Adrenal gland (tissue), 19 donors: ENCODE measurements at places on chromosomes 13 and 19. TPM values are rescaled to one million over a fixed set of nuclear protein-coding genes. Genes with fewer than 3 reads are reported as not detected.

The NXNL1 gene
- 0.41 TPM for total RNA-seq

GRCh38 chr19:44540736-44541135 lies 11.3 kb upstream of the CEACAM20 start:
- no peak for DNase-seq

DNA sequence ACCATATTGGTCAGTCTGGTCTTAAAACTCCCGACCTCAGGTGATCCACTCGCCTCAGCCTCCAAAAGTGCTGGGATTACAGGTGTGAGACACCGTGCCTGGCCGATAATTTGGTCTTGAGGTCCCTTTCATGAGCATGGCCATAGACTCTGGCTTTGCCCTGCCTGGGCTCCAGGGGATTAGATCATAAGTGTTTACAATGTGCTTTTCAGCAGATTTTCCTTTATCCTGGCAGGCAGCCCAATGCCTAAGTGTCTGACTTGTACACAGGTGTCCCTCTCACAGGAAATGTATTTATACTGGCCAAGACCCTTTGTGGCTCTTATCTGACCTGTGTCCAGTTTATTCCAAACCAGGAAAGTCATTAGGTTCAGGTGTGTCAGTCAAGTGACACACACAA lies 15.9 kb downstream of the BCAM start:
- no peak for DNase-seq

DNA sequence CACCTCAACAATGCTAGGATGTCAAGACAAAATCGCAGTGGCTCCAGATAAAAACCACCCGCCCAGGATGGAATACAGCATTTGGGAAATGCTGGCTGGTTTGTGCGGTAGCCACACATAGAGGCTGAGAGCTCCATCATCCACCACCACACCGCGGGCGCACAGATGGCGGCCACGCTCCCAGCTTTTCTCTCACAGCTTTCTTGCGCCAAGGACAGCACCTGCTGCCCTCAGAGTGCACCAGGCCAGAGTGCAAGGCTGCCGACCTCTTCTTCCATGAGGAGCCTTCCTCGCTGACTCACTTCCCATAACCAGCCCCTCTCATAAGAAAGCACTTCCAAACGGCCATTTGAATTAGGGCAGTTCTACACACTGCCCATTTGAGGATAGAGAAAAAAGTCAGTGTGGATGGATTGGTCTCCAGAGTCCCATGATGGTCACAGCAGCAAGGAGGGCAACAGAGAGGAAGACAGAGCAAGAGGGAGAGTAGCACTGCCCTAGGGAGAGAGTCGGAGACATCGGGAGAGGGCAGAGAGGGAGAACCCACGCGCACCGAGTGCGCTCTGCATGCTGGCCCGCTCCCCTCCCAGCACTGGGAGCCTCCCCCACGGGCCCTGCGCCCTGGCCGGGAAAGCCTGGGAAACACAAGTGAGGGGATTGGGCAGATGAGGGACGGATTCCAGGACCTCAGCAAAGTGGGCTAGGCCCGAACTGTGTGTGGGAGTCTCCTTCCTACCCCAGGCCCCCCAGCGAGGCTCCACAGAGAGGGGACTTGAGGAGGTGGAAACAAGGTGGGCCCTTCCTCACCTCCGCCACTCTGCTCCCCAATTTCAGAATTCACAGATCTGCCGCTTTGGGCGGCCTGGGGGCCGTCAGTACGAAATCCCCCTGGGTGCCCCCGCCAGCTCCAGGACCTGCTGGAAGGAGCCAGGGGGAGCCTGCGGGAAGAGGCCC lies 156.9 kb downstream of the USP12 start:
- DNase-seq = no peak

DNA sequence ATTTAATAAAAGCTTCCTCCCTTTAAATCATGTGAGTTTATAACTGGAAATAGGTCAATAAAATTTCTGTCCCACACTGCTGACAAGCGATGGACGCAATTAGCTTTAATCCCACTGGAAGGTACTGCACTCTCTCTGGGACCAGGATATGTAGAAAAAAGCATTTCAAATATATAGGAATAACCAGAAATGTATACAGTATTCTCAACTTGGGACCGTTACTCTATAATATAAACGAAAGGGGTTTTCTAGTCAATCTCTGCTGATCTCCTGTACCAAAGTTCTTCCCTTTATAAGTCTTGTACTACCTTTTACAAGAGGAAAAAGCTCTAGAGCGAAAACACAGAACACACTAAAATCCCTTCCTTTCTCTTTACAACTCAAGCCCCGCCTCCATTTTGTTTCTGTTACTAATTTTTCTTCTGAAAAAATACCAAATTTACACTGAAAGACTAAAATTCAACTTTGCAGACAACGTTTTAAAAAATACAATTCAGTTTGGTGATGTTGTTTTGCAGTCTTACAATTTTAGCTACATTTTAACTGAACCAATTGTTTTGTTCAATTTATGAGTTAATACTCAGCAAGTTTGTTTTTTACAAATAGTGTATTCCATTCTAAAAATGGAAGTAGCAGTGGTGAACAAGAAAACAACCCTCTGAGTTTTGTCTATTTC lies 1.7 kb upstream of the USPL1 start:
- no peak for DNase-seq

GRCh38 chr19:3503036-3503572 lies 2.6 kb upstream of the DOHH start:
- peak; percentile 95 for DNase-seq

DNA sequence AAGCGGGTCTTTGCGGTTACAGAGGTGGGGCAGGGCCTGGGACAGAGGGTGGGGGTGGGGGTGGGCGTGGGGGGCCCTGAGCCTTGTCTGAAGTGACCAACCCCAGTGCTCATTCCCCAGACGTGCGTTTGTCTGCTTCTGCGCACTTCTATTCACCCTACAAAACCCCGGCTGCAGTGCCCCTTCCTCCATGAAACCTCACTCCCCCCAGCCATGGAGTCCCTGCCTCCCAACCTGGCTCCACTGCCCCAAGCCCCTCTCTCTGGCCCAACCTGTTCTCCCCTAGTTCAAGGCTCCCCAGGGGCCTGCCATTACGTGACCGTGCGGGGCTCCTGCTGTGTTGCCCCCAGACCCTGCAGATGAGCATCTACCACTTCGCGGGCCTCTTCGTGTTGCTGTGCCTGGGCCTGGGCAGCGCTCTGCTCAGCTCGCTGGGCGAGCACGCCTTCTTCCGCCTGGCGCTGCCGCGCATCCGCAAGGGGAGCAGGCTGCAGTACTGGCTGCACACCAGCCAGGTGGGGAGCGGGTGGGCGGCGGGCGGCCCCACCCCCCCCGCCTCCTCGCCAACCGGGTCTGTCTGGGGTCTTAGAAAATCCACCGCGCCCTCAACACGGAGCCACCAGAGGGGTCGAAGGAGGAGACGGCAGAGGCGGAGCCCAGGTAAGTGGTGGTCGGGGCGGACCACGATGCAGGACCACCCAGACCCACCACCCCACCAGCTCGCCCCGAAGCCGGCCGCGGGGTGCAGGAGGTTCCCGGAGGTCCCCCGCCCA lies 8.2 kb downstream of the GRIN3B start:
- DNase-seq = no peak

DNA sequence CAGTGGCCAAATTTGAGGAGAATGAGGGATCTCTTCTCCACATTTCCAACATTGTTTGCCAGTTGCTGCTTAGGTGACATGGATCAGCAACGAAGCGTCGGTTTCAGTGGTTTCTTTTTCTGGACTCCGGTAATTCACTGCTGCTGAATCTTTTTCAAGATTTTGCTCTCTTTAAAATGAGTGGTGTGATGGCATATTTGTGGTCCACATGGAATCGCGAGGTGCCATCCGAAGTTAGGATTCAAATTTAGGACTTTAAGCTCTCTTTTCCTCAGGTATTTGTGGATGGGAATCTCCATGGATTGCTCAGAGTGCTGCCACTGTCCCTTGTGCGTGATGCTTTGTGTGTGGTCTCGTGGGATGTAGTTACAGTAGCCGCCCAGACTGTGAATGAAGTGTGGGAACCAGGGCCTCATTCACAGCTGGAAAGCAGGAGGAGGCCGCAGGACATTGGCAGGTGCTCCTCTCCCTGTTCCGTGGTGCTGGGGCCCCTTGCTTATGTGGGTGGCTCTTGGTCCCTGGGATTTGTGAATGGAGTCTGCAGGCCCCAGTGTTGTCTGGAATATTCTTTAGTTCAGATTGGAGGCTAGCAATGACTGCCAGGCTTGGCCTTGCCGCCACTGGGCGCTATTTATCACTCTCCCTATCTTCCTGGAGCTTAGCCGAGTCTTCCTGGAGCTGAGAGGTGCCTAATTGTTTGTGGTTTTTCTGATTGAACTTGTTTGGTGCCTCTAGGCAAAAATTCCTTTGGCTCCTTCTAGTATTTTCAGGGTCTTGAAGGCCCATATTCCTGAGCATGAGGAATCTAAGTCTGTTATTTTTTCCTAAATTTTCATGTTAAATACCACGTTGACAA lies 1.5 kb downstream of the ILF3 start:
- peak; percentile 40 for DNase-seq
